ENCODE measurements at places on chromosomes 2 and 18.

GRCh38 chr2:202193881-202194353 is 44.5 kb downstream of the SUMO1 start:
- DNase-seq = no peak

DNA sequence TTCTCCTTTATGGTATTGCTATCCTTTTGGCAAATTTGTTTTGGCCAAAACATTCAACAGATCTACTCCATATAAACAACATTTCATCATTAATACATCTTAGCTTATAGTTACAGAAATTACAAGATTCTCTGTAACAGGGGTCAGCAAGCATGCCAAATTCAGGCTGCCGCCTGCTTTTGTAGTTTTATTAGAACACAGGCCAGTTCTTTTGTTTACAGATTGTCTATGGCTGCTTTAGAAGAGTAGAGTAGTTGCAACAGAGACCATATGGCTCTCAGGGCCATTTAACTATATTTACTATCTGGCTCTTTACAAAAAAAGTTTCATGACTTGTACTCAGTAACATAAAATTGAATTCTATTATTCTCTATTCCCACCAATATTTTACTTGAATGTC is 53.9 kb downstream of the LNPK start:
- no peak for DNase-seq

GRCh38 chr18:45014047-45014501 is 333.4 kb downstream of the SETBP1 start:
- no peak for DNase-seq

- DNase-seq = no peak
Observed at GRCh38 chr18:47724186-47724975, 206.1 kb downstream of the SMAD2 start.

GRCh38 chr2:10185046-10185445 is 62.5 kb downstream of the RRM2 start:
- DNase-seq = no peak

DNA sequence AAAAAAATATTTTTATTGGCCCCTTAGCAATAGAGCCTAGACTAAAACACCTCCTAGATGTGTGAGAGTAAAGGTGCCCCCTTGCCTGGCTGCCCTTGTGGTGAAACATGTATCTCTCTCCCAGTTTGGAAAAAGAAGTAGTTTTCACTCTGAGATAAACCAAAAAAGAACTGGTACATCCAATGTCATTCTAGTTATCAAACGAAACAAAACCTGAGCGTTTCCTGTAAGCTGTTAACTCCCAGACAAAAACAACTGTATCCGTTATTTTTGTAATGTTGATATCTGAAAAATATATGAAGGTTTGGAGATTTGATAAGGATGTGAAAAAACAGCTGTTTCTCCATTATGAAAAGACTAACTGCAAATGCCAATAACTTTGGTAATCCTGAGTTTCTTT is 24.3 kb downstream of the HEATR5B start:
- DNase-seq = no peak

DNA sequence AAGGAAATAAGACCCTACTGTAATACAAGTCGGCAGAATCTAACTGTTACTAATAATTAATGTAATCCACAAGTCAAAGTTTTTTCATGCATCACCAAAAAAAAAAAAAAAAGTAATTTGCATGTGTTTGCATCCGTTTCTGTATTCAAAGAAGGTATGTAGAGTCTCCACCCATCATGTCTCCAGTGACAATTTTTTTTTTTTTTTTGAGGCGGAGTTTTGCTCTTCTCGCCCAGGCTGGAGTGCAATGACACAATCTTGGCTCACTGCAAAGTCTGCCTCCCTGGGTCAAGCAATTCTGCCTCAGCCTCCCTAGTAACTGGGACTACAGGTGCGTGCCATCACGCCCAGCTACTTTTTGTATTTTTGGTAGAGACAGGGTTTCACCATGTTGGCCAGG is 24.2 kb upstream of the NFU1 start:
- DNase-seq = no peak

DNA sequence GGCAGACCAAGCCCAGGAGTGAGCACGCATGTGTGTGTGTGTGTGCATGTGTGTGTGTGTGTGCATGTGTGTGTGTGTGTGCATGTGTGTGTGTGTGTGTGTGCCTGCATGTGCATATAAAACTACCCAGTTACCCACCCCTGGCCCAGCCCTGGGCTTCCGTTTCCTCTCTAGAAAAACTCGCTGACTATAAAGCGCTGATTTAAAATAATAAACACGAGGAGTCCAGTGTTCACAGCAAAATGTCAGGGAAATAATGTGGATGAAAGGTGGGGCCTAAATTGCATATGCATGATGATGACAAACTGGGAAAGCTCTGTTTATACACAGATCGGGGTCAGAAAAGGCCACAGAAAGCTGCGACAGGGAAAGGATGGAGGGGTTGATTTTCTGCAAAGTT is 7.5 kb downstream of the ADCY3 start:
- no peak for DNase-seq

GRCh38 chr2:148955798-148956197 is 80.8 kb downstream of the KIF5C start:
- no peak for DNase-seq

GRCh38 chr2:164873210-164873908 is 31.7 kb upstream of the COBLL1 start:
- no peak for DNase-seq

DNA sequence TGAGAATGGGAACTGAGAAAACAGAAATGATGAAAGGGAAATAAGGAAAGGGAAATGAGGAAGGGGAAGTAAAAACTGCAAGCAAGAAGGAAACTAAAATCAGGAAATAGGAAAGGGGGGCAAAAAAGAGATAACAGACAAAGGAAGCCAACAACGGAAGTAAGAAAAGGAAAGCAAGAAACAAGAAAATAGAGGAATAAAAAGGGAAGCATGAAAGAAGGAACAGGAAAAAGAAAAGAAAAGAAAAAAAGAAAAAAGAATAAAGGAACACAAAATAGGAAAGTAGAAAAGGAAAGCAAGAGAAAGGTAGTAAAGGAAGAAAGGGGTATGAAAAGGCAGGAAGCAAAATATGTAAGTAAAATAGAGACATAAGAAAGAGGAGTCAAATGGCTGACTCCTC is 241.2 kb upstream of the NCKAP5 start:
- no peak for DNase-seq
